ENCODE measurements at places on chromosomes 12 and 14. TPM values are rescaled to one million over a fixed set of nuclear protein-coding genes. Genes with fewer than 3 reads are reported as not detected.

DNA sequence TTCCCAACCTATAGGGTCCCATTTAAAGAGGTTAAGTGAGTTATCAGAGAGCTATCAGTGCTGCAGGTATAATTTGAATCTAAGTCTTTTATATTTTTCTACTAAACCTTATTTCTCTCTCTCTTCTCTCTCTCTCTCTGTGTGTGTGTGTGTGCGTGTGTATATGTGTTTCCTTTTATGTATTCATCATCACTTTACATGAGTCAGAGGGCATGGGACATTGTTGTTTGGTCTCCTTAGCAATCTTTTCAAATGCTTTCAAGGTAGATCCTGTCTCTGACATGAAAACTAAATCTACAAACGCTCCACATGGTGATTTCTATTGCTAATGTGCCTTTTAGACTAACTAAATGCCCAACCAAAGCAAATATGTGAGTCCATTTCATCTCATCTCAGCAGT, 459.7 kb downstream of the BTG1 start:
- no peak overlapping the region for H3K4me3 ChIP-seq
- DNase-seq, result no peak
- no peak overlapping the region for H3K27ac ChIP-seq
- H3K4me1 ChIP-seq, result peaks cover 5% of the 10 kb centered on the region
- H3K36me3 ChIP-seq, result no peaks in the 10 kb centered on the region

KLRC1 gene
- not detected for total RNA-seq

LIN52 gene
- 22.3 TPM for total RNA-seq

DNA sequence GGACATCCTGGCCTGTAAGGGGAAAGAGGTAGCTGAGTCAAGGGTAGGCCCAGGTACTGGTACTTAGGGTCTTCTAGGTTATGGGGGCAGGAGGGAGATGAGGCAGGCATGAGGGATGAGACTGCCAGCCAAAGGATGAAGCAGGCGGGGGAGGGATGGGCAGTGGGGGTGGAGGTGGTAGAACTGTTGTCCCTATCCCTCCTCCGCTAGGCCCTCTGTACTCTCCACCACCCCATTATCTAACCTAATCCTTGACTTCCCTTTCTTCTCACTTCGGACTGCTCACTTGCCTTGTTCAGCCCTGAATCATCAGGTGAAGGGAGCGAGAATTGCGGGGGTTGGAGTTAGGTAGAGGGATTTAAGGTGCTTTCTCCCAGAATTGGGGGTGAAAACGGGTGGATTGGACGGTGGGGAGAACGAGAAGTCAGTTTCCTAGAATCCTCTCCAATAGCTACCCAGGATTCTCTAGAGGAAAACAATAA, 562 bp downstream of the PAN2 start:
- H3K36me3 ChIP-seq, result no peaks in the 10 kb centered on the region
- H3K4me1 ChIP-seq, result peaks cover 22% of the 10 kb centered on the region
- peak overlapping the region; percentile 96 for H3K4me3 ChIP-seq

LBHD2 gene
- total RNA-seq, result not detected

- H3K36me3 ChIP-seq, result peaks cover 3% of the 10 kb centered on the region
- H3K4me3 ChIP-seq, result no peak overlapping the region
- H3K27me3 ChIP-seq, result no peaks in the 10 kb centered on the region
- H3K4me1 ChIP-seq, result peaks cover 21% of the 10 kb centered on the region
- peak overlapping the region; percentile 13 for H3K27ac ChIP-seq
These were observed 92.0 kb downstream of the FBXL14 start for GRCh38 chr12:1502379-1502720.

WNT1 gene
- 1.2 TPM for total RNA-seq

DNA sequence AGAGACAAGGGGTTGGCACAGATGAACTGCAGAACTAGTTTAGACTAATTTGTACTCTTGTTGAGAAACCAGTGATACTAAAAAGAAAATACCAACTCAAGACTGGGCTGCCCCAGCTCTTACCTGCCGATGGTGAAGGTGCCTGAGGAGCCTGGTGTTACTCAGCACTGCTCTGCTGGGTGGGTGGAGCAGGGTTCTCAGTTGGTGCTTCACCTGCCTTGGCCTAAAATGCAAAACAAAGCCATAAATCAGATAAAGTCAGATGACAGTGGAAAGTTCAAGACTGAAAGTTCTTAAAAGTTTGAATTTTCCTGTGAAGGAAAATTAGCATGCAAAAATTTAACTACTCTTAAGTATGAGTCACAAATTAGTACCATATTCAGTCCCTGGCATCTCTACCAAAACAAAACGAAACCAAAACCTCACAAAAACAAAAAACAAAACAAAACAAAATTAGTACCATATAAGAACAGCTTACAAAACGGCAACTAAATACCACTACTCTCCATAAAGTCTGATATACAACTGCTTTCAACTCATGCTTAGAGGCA, 21.9 kb downstream of the YBX3 start:
- no peak for DNase-seq
- H3K4me1 ChIP-seq, result no peaks in the 10 kb centered on the region
- no peaks in the 10 kb centered on the region for H3K27me3 ChIP-seq
- peaks cover 10% of the 10 kb centered on the region for H3K36me3 ChIP-seq

DNA sequence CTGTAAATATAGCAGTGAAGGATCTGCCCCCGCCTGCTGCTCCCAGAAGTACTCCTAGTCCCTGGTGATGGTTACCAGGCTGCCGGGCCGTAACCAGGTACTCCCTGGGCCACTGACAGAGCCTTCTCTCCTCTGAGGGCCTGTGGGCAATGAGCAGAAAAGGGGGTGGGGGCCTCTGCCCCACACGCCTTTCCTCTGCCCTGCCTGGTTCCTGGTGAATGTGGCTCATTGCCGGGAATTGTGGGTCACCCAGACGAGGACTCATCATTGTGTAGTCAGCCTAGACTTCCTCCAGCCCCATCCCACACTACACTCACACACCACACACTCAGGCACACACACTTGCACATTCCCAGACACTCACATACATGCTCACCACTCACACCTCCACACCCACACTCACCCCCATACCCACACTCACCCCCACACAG, 35.7 kb upstream of the ACTN1 start:
- no peaks in the 10 kb centered on the region for H3K27me3 ChIP-seq
- DNase-seq, result no peak
- no peaks in the 10 kb centered on the region for H3K4me1 ChIP-seq
- H3K27ac ChIP-seq, result no peak overlapping the region
- H3K4me3 ChIP-seq, result no peak overlapping the region

- peak overlapping the region; percentile 65 for H3K27ac ChIP-seq
- peak overlapping the region; percentile 58 for H3K4me3 ChIP-seq
- no peaks in the 10 kb centered on the region for H3K36me3 ChIP-seq
- DNase-seq, result no peak
- H3K4me1 ChIP-seq, result peaks cover 61% of the 10 kb centered on the region
These were observed 296.1 kb downstream of the TMEM132D start for GRCh38 chr12:129607756-129608155.

DNA sequence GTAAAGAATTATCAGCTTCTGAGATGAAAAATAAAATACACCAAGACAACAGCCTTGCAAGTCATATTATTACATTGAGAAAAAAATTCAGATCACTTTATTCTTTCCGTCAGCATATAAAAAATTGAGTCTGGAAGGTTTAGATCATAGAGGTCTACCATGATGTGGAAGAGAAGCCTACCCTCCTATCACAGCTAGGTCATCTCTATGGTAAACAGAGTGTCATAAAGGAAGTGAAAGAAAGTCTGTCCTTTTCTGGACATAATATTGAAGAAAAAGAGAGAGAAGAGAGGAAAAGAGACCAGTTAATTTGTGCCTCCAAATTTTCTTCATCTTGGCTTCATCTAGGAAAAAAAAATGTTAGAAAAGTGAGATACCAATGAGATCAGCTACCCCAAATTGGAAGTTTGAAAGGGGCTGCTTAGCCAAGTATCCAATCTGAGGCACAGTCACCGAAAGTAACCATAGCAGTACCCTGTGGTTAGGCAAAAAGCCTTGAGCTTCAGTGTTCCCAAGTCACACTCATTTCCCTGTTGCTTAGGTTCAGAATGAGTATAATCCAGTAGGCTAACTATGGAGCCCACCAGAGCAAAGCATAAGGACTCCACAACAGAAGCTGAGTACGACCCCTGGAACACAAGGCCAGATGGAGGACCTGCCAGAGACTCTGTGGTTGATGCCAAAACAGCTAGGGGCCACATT, 38.1 kb downstream of the DUSP6 start:
- H3K4me1 ChIP-seq, result peaks cover 48% of the 10 kb centered on the region
- DNase-seq, result no peak
- H3K36me3 ChIP-seq, result no peaks in the 10 kb centered on the region

- no peaks in the 10 kb centered on the region for H3K27me3 ChIP-seq
- no peak for DNase-seq
- H3K27ac ChIP-seq, result peak overlapping the region; percentile 98
- no peaks in the 10 kb centered on the region for H3K36me3 ChIP-seq
These were observed 1.2 kb downstream of the KLHDC2 start for GRCh38 chr14:49769171-49769570.

GRCh38 chr12:112285600-112286401, 96.4 kb downstream of the HECTD4 start:
- peaks cover 7% of the 10 kb centered on the region for H3K36me3 ChIP-seq
- no peak overlapping the region for H3K27ac ChIP-seq
- no peak overlapping the region for H3K4me3 ChIP-seq
- no peaks in the 10 kb centered on the region for H3K4me1 ChIP-seq
- DNase-seq, result no peak
- H3K27me3 ChIP-seq, result no peaks in the 10 kb centered on the region

CAPS2 gene
- total RNA-seq, result 7.3 TPM

DNA sequence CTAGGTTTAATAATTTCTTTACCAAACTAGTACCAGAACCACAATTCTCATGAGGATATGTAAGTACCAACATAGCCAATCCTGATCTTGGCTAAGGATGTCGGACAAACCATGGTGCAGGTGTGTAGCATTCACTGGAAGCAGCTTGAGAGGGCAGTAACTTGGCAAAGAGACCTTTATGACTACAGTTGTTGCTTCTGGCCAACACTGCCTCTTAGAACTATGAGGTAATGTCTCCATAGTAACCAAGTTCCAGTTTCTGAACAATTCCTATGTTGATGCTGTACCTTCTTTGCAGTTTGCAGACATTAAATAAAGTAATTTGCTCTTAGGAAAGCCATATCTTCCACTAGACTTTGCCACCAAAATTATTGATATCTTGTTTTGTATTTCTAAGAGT, at the start of gene LMNTD1:
TSS of gene LMNTD1 (minus strand) at position 186 of the 400 bp plus-strand sequence. CDS start 324 bp downstream, outside the sequence.
- no peaks in the 10 kb centered on the region for H3K4me1 ChIP-seq
- DNase-seq, result no peak
- no peaks in the 10 kb centered on the region for H3K36me3 ChIP-seq

GRCh38 chr12:6092784-6093722, 31.4 kb downstream of the VWF start:
- no peak overlapping the region for H3K4me3 ChIP-seq
- no peak overlapping the region for H3K27ac ChIP-seq
- no peaks in the 10 kb centered on the region for H3K36me3 ChIP-seq

CFAP54 gene
- total RNA-seq, result 3.1 TPM

DNA sequence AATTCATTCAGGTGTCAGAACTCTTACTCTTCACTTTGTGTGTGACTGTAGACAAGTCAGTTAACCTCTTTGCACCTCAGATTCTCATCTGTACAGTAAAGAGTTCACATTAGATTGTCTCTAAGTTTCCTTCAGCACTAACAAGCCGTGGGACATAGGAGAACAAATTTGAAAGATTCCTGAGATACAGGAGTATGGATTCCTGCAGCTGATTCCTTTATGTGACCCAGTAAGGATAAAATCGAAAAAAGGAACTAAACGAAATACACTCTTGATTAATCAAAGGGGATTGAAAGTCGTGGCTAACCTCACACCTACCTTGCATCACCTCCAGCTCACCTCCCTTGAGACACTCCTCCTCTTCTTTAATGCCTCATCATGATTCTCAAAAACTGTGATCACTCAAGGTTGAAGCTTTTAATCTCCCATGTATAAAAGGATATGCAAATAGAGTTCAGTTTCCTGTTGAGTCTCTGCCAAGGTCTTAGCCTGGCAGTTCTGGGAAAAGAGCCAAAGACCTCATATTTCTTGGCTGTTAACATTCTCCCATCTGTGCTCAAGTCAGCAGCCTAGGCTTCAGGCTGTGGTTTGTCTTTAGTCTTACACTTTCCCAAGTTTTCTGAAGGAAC, 156.6 kb downstream of the DAD1 start:
- peaks cover 15% of the 10 kb centered on the region for H3K4me1 ChIP-seq
- peaks cover 47% of the 10 kb centered on the region for H3K27me3 ChIP-seq
- no peaks in the 10 kb centered on the region for H3K36me3 ChIP-seq
- H3K4me3 ChIP-seq, result no peak overlapping the region
- H3K27ac ChIP-seq, result no peak overlapping the region

- no peak overlapping the region for H3K4me3 ChIP-seq
- no peaks in the 10 kb centered on the region for H3K36me3 ChIP-seq
- DNase-seq, result no peak
- H3K4me1 ChIP-seq, result peaks cover 20% of the 10 kb centered on the region
These were observed 38.9 kb downstream of the NELL2 start for GRCh38 chr12:44837114-44837755.

DNA sequence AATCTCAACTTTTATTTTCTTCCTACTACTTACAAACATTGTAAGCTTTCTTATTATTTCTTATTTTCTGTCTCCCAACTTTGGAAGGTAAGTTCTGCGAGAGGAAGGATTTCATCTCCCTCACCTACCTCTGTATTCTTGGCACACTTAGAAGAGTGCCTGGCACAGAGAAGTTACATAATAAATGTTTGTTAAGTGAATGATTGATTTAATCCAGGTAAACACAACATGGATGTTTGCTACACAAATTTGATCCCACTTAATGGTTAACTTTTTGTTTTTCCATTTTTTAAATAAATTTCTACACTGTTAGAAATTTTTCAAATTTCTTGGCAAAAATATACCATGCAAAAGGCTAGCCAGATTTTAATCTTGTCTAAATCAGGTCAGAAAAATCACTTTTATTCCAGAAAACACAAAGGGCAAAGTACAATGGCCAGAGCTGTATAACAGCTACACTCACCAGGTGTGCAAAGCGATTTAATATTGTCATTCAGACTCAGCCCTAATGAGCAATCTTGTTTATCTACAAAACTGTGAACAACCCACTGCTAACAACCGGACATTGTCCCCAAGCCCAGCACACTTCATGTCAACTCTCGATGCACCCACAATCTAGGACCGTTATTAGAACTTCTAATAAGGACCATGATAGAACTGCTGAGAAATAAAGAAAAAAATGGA, 222.1 kb upstream of the EEA1 start:
- peaks cover 8% of the 10 kb centered on the region for H3K4me1 ChIP-seq
- H3K27me3 ChIP-seq, result no peaks in the 10 kb centered on the region
- DNase-seq, result no peak
- H3K4me3 ChIP-seq, result no peak overlapping the region
- no peak overlapping the region for H3K27ac ChIP-seq
- no peaks in the 10 kb centered on the region for H3K36me3 ChIP-seq

DNA sequence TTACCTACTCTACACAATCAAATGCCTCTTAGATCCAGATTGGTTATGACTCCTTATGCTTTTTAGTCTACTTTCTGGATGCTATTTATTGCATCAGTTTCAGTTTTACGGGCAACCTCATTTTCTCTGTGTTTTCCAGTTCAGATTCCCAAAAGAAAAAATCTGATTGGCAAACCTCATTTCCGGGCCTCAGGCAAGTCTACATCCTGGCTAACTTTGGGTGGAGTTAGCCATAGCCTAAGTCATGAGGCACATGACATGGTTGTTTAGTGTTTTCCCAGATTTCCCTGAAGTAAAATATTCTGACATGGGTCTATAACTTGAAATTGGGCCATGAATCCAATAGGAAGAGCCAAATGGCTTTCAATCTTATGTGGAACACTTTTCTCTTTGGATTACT, 339.7 kb downstream of the NUAK1 start:
- no peaks in the 10 kb centered on the region for H3K36me3 ChIP-seq
- no peaks in the 10 kb centered on the region for H3K27me3 ChIP-seq
- no peak overlapping the region for H3K4me3 ChIP-seq
- DNase-seq, result no peak
- H3K4me1 ChIP-seq, result peaks cover 43% of the 10 kb centered on the region
- no peak overlapping the region for H3K27ac ChIP-seq

- H3K4me3 ChIP-seq, result peak overlapping the region; percentile 95
- H3K36me3 ChIP-seq, result peaks cover 10% of the 10 kb centered on the region
- peak overlapping the region; percentile 98 for H3K27ac ChIP-seq
- H3K27me3 ChIP-seq, result no peaks in the 10 kb centered on the region
- peaks cover 46% of the 10 kb centered on the region for H3K4me1 ChIP-seq
These were observed 22.4 kb upstream of the CLEC2D start for GRCh38 chr12:9646794-9647781.

All from neural crest cell (in vitro differentiated cells).